ENCODE measurements at places on chromosomes 7 and 10. TPM values are rescaled to one million over a fixed set of nuclear protein-coding genes. Genes with fewer than 3 reads are reported as not detected.

Gene AMZ1
- total RNA-seq: 1.3 TPM

Gene LRRN3
- 3.2 TPM for total RNA-seq

Gene SPDYE16
- total RNA-seq: 0.33 TPM

Gene VWC2
- total RNA-seq: not detected

Gene ZNF365
- total RNA-seq: 3.8 TPM

Gene ARPC1A
- total RNA-seq: 410 TPM

Gene DRGX
- total RNA-seq: not detected

Gene HHEX
- total RNA-seq: 8.7 TPM

Gene SPDYE6
- 0.15 TPM for total RNA-seq

Gene CFAP43
- 0.15 TPM for total RNA-seq

Gene CNTNAP2
- total RNA-seq: 0.15 TPM

Gene TACC2
- 2.6 TPM for total RNA-seq

Gene LMBR1
- total RNA-seq: 51.2 TPM

Gene LMTK2
- 7.6 TPM for total RNA-seq

Gene POU6F2
- total RNA-seq: not detected

Gene AKR1C1
- 528 TPM for total RNA-seq

Gene RAPGEF5
- 1.3 TPM for total RNA-seq

Gene CACNA2D1
- 54.1 TPM for total RNA-seq

Gene GHRHR
- total RNA-seq: not detected

Gene COMMD3
- total RNA-seq: 36.9 TPM

Gene IGF2BP3
- total RNA-seq: 35.1 TPM

Gene FAM237B
- not detected for total RNA-seq

Gene ACTL6B
- not detected for total RNA-seq

Gene TNRC18
- 83.3 TPM for total RNA-seq

Gene GAD2
- total RNA-seq: not detected

Gene PTPRE
- 1.7 TPM for total RNA-seq

Gene CTAGE8
- not detected for total RNA-seq

Gene HABP2
- total RNA-seq: not detected

Gene LUC7L2
- 78.9 TPM for total RNA-seq

Gene HMX3
- total RNA-seq: not detected

Gene PLEKHA1
- 14.9 TPM for total RNA-seq

Gene TSPAN12
- total RNA-seq: 0.73 TPM

Gene PNLIPRP1
- not detected for total RNA-seq

Gene ECHDC3
- total RNA-seq: 15.1 TPM

Gene TMEM176A
- total RNA-seq: 0.33 TPM

Gene GPR15LG
- not detected for total RNA-seq

Gene HERC4
- 119 TPM for total RNA-seq

Gene DKK1
- total RNA-seq: 71.0 TPM

Gene CDC14C
- 0.17 TPM for total RNA-seq

Gene RALA
- total RNA-seq: 33.3 TPM

Gene TAS2R3
- total RNA-seq: 1.8 TPM

Gene STEAP1B
- total RNA-seq: 25.9 TPM

Gene HNRNPF
- total RNA-seq: 242 TPM

Gene LRMDA
- 2.0 TPM for total RNA-seq

Gene PITX3
- 0.17 TPM for total RNA-seq

Gene ADGRA1
- not detected for total RNA-seq

Gene BMPR1A
- total RNA-seq: 68.1 TPM

Gene CADPS2
- 29.1 TPM for total RNA-seq

Gene NOS3
- total RNA-seq: 2.0 TPM

Gene FBXL13
- total RNA-seq: 0.99 TPM

Gene PKD2L1
- total RNA-seq: not detected

Gene VWA2
- 0.58 TPM for total RNA-seq

Gene SFR1
- total RNA-seq: 5.5 TPM

Gene COL26A1
- total RNA-seq: not detected
